ENCODE measurements at places on chromosomes 7 and 10. TPM values are rescaled to one million over a fixed set of nuclear protein-coding genes. Genes with fewer than 3 reads are reported as not detected.

KDM7A gene
- 7.5 TPM for total RNA-seq

SEPTIN7 gene
- total RNA-seq = 156 TPM

GRCh38 chr10:88459530-88459929 is 123.6 kb downstream of the RNLS start:
- DNase-seq = no peak

DNA sequence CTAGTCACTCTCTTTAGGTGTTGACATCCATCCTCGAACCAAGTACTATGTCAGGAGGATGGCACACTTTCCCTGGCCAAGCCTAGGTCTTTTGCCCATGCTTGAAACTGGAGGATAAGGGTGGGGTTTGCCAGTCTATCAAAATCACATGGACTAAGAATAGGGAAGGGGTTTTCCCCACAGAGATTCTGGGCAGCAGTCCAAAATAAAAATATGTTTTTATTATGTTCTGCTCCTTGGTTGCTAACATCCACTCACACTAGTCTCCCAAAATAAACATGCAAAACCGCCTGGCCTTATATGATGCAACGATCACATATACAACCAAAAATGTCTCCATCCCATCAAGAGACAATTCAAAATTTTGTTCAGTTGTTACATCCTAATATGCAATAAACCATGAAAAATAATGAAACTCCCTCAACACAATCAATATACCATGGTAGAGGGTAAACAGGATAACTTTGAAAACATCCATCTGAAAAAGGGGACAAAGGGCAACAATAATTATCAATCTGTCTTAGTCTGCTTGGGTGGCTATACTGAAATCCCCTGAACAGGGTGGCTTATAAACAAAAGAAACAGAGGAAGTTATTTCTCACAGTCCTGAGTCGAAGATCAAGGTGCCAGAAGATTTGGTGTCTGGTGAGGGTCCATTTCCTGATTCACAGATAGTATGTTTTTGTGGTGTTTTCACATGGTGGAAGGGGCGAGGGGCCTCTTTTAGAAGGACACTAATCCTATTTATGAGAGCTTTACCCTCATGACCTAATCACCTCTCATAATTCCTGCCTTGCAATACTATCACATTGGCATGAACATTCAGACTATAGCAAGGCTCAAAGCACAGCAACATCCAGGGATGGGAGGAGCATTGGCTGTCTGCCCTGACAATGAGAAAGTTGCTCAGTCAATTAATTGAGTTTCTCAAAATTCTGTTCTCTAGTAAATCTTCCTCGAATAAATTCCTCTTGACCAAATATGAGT is 159.3 kb downstream of the ETV1 start:
- no peak for DNase-seq

DNA sequence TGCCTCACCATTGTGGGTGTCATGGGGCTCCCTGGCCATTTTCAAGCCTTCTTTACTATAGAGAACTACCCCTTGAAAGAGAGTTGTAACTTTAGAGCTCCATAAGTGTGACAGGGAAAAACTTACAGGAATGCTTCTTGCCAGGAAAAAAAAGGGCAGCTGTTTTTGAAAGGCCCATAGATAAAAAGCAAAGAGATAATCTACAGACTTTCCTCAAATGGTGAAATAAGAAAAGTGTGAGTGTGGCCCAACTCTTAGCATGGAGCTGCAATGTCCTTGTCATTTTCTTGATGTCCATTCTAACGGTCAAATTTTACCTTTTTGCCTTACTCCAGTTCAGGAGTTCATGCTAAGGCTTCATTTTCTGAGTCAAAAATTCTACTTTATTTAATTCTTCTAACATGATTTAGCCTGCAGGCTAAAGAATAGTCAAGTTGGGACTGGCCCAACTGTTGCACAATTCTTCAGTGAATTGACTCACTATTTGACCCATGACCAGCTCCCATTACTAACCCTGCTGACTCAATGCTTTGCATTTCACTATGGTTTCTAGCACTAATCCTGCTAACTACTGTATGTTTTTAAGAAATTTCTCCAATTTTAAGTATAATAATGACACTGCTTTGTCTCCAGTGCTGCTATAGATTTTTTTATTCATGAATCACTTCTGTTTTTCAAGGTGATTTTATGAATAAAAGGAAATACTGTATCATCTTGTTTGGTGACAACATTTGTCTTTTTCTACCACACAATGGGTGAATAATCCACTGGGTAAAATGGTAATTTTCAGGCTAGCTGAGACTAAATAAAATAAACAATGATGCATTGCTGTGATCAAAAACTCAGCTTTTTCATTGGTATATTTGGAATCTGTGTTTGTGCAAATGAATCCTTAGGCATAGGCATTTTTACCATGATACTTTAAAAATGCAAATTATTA is 41.4 kb upstream of the SGCE start:
- no peak for DNase-seq

GRCh38 chr7:13165854-13166253 is 478.4 kb downstream of the ARL4A start:
- DNase-seq = no peak

GRCh38 chr7:150876817-150877526 is 24.7 kb downstream of the AOC1 start:
- DNase-seq = no peak

PTN gene
- 16.2 TPM for total RNA-seq

- DNase-seq = no peak
Observed at GRCh38 chr7:83484266-83484665, 164.7 kb downstream of the SEMA3E start.

DUSP5 gene
- 61.6 TPM for total RNA-seq

EMX2 gene
- total RNA-seq = 29.9 TPM

- no peak for DNase-seq
Observed at GRCh38 chr7:69795932-69796331, 197.7 kb downstream of the AUTS2 start.

GRCh38 chr7:69889976-69890351 is 291.7 kb downstream of the AUTS2 start:
- DNase-seq = no peak

DNA sequence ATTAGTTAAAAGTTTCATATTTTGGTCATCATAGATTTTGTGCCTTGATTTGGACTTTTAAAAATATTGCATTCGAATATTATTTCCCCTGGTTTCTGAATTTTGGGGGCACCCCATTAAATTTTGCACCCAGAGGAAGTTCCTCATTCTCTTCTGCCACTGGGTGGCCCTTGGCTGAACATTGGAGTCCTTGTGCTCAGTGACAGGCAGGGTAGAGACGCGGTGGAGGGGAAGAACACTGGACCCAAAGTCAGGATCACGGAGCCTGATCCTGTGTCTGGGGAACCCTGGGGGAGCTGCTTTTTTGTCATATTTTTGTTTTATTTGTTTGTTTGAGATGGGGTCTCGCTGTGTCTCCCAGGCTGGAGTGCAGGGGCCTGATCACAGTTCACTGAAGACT is 74.7 kb downstream of the MKI67 start:
- no peak for DNase-seq

- DNase-seq = no peak
Observed at GRCh38 chr10:61271127-61271780, 181.9 kb downstream of the TMEM26 start.

- no peak for DNase-seq
Observed at GRCh38 chr7:157769086-157769485, 432.3 kb downstream of the DNAJB6 start.

UBN2 gene
- 26.3 TPM for total RNA-seq

- no peak for DNase-seq
Observed at GRCh38 chr7:86790383-86790782, 146.7 kb downstream of the GRM3 start.

- no peak for DNase-seq
Observed at GRCh38 chr7:16637379-16637778, 8.2 kb downstream of the ANKMY2 start.

USP54 gene
- total RNA-seq = 54.5 TPM

CALHM3 gene
- total RNA-seq = 20.3 TPM

GIMAP5 gene
- not detected for total RNA-seq

DENND10 gene
- total RNA-seq = 39.4 TPM

UTF1 gene
- total RNA-seq = not detected

RET gene
- 8.2 TPM for total RNA-seq

- no peak for DNase-seq
Observed at GRCh38 chr7:98991141-98991540, 112.8 kb downstream of the TRRAP start.

DNA sequence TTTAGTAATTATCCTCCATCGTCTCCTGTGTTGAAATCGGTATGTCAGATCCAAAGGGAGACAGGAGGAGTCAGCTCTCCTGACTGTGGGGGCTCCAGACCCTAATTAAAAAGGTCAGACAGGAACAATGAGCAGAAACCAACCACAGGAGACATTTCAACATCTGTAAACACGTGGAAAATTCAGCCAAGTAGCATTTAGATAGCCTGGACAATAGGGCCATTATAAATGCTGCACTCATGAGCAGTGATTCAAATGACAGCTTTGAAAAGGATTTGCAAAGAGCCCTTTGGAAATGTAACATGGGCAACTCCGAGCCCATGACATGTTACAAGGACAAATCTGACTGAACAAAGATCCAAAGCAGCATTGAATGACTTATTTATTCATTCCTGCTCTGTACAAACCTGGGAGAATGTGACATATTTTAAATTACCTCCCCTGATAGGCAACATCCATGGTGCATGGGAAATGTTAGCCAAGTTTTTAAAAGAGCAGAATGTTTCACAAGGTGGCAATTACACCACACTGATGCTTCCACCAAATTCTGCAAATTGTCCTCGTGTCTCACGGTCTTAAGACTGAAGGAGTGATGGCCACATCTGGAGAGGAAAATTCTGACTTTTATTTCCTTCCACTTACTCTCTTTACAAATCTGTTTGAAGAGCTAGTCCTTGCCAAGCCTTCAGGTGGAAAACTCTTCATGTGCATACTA is 113.3 kb upstream of the KMT2E start:
- no peak for DNase-seq

DNA sequence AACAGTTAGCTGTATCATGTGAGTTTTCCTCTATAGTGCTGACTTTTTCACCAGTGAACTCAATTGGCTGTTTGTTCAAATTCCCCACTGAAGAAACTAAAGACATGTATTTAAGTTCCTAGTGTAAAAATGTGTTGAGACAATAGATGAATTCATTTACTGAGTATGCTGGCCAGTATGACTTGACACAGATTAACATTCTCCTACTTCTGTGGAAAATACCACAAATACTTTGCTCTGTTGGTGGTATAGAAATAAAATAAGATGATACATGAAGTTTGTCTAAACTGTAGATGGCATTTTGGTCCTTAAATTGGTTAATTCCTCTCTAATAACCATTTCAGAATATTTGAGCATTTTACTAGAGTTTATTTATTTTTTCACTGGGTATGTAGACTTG is 227.7 kb upstream of the TEX47 start:
- DNase-seq = no peak

GRCh38 chr10:95214793-95215192 is 20.8 kb downstream of the ACSM6 start:
- no peak for DNase-seq

NOS3 gene
- total RNA-seq = 1.7 TPM

Measured in type B pancreatic cell (in vitro differentiated cells).